ENCODE measurements at places on chromosomes 16 and 17.

- peaks cover 13% of the 10 kb centered on the region for H3K4me1 ChIP-seq
- peak within 1 kb of the TSS; percentile 64 for H3K4me3 ChIP-seq
Observed at GRCh38 chr17:58328195-58329034, at the start of gene TSPOAP1. TSPOAP1 (minus strand) TSS chr17:58328795; CDS start chr17:58327920, 875 bp downstream.

- DNase-seq, result peak; percentile 23
- peak overlapping the region; percentile 74 for H3K4me3 ChIP-seq
- H3K4me1 ChIP-seq, result peaks cover 9% of the 10 kb centered on the region
- no peaks in the 10 kb centered on the region for H3K27me3 ChIP-seq
- H3K27ac ChIP-seq, result peak overlapping the region; percentile 92
- H3K36me3 ChIP-seq, result no peaks in the 10 kb centered on the region
Observed at GRCh38 chr17:40219594-40220338, 662 bp downstream of the WIPF2 start.

DNA sequence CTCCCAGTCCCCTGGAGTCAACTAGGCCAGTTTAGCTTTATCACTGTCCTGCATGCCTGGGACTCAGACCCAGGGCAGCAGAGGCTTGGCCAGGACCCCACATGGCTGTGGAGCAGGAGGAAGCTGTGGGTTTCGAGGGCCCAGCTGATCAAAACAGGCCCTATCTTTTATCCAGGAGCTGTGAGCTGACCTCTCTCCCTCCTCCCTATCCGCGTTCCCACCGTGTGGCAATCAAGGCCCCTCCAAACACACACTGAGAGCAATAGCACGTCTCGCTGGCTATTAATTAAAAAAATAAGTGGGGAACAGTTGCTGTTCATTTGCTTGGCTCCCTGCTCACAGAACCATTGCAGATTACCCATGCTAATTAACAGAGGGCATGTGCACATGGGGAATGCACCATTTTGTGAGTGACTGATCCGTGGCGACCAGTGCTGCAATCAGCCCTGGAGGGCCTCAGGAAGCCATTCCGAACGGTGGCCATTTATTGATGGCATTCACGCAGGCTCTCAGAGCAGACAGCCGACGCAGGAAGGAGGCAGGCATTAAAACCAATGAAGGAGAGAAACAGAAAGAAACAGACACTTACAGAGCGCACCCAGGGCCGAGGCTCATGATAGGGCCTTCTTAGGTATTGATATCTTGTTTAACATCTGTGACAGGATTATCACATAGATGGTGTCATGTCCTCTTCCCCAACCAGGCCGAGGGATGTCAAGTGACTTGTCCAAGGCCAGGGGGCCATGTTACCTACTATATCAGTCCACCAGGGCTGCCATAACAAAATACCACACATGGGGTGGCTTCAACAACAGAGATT, 157.1 kb downstream of the KATNIP start:
- H3K27ac ChIP-seq, result no peak overlapping the region
- H3K4me3 ChIP-seq, result no peak overlapping the region
- H3K4me1 ChIP-seq, result no peaks in the 10 kb centered on the region
- no peaks in the 10 kb centered on the region for H3K27me3 ChIP-seq
- DNase-seq, result no peak

- no peaks in the 10 kb centered on the region for H3K4me1 ChIP-seq
- DNase-seq, result no peak
- H3K27me3 ChIP-seq, result no peaks in the 10 kb centered on the region
- no peaks in the 10 kb centered on the region for H3K36me3 ChIP-seq
- H3K27ac ChIP-seq, result no peak within 1 kb of the TSS
Observed at GRCh38 chr17:82839617-82840292, at the start of gene ZNF750. ZNF750 (minus strand) TSS chr17:82840022; CDS start chr17:82832454, 7,568 bp downstream.

DNA sequence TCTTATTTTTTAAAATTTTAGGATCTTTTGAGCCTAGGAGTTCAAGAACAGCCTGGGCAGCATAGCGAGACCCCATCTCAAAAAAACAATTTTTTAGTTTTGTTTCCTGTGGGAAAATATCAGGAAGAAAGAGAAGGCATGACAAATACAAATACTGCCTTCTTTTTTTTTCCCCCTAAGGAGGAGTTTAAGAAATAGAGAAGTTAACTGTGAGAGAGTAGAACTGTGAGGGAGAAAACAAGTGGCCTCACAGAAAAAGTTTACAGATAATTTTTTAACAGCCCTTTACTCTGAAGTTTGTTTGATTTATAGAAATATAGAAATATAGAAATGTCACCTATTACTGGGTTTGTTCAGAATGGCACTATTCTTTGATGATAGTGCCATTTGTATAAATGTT, 21.1 kb downstream of the TTYH2 start:
- DNase-seq, result no peak
- H3K4me3 ChIP-seq, result no peak overlapping the region
- no peak overlapping the region for H3K27ac ChIP-seq
- H3K36me3 ChIP-seq, result no peaks in the 10 kb centered on the region
- H3K4me1 ChIP-seq, result no peaks in the 10 kb centered on the region

DNA sequence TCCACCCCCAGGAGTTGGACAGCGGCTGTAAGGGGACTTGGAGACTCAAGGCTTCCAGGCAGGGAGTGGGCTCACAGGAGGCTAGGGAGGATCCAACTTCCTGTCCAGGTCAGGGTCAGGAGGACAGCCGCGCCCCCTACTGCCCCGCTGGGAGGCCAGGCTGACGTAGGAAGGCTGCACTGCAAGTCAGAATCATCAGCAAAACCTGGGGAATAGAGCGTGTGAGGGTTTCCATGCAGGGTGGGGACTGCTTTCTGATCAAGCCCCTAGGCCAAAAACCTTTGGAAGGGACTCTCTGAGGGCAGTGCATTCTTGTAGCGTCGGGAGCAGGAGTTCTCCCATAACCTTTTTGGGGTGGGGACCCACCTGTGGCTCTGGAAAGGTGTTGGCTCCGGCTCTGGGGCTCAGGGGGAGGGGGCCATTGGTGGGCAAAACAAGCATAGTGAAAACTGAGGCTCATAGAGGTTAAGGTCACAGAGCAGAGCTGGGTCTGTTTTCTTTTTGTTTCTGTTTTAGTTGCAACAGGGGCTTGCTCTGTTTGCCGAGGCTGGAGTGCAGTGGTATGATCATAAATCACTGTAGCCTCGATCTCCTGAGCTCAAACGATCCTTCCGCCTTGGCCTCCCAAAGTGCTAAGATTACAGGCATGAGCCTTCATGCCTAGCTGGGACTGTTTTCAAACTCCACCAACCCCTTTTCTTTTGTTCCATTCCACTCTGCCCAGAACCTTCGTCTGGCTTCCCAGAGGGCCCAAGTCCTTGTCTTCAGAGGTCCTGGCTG, 22.1 kb downstream of the RAI1 start:
- no peak for DNase-seq
- H3K36me3 ChIP-seq, result no peaks in the 10 kb centered on the region
- H3K4me3 ChIP-seq, result no peak overlapping the region
- no peaks in the 10 kb centered on the region for H3K27me3 ChIP-seq

DNA sequence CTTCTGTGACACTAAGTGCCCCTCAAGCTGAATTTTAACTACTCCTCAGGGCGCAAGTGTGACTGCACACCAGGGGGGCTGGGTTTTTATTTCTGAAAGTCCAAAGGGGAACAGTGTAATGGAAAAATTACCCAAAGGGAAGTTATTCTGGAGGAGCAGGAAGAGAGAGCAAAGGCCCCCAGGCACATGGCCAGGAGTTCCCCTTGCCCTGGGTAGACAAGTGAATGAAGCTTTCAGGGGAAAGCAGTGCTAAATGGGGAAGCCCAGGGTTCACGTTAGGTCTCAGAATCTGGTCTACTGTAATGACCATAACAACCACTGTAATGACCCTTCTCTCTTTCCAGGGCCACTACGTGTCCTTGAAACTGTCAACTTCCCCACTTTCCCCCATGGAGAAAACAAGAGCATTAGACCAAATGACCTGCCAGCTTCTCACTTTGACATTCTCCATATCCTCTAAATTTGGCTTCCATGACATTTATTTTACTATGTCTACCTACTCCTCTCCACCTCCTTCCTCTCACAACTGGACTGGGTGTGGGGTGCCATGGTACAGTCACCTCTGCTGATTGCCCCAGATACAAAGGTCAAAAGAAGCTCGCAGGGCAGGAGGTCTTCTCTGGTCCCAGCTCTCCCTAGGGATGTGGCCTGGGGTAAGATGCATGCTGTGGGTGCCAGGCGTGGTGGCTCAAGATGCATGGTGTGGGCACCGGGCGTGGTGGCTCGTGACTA, 34.1 kb upstream of the MMP2 start:
- H3K27me3 ChIP-seq, result no peaks in the 10 kb centered on the region
- no peak overlapping the region for H3K27ac ChIP-seq
- no peaks in the 10 kb centered on the region for H3K36me3 ChIP-seq
- no peak overlapping the region for H3K4me3 ChIP-seq
- no peaks in the 10 kb centered on the region for H3K4me1 ChIP-seq
- no peak for DNase-seq

GRCh38 chr17:5536866-5537650, 47.3 kb downstream of the NLRP1 start:
- no peaks in the 10 kb centered on the region for H3K27me3 ChIP-seq
- H3K27ac ChIP-seq, result no peak overlapping the region
- no peak overlapping the region for H3K4me3 ChIP-seq
- H3K4me1 ChIP-seq, result no peaks in the 10 kb centered on the region

DNA sequence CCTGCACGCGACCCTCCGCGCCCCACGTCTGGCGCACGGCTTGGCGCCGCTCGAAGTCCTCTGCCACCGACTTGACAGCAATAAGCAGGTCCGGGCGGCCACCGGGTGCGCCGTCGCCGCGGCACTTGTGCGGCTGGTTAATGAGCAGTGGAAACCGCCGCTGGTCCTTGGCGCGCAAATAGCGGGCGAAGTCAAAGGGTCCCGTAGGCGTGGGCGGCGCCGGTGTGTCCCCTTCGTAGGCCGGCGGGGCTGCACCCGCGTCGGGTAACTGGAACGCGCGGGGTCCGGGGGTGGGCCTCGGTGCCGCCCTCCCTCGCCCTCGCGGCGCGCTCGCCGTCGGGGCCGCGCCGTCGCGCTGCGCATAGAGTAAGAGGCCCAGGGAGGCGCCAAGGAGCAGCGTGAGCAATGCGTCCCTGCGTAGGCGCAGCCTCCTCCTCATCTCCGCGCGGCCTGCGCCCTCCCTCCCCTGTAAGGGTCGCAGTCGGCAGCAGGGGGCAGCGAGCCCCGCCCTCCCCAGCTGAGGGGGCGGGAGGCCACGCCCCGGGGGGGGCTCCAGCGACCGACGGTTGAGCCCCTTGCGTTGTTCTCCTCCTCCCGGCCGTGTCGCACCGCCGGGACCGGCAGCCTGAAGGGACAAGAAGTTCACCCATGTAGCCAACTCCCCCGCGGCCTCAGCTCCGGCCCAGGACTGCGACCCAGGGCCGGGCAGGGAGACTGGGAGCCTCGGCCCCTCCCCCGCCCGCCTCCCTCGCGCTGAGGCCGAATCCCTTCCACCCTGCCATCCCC, 558 bp downstream of the B3GNT9 start:
- no peaks in the 10 kb centered on the region for H3K36me3 ChIP-seq
- H3K27ac ChIP-seq, result no peak overlapping the region
- no peaks in the 10 kb centered on the region for H3K27me3 ChIP-seq
- peak overlapping the region; percentile 63 for H3K4me3 ChIP-seq
- no peak for DNase-seq

DNA sequence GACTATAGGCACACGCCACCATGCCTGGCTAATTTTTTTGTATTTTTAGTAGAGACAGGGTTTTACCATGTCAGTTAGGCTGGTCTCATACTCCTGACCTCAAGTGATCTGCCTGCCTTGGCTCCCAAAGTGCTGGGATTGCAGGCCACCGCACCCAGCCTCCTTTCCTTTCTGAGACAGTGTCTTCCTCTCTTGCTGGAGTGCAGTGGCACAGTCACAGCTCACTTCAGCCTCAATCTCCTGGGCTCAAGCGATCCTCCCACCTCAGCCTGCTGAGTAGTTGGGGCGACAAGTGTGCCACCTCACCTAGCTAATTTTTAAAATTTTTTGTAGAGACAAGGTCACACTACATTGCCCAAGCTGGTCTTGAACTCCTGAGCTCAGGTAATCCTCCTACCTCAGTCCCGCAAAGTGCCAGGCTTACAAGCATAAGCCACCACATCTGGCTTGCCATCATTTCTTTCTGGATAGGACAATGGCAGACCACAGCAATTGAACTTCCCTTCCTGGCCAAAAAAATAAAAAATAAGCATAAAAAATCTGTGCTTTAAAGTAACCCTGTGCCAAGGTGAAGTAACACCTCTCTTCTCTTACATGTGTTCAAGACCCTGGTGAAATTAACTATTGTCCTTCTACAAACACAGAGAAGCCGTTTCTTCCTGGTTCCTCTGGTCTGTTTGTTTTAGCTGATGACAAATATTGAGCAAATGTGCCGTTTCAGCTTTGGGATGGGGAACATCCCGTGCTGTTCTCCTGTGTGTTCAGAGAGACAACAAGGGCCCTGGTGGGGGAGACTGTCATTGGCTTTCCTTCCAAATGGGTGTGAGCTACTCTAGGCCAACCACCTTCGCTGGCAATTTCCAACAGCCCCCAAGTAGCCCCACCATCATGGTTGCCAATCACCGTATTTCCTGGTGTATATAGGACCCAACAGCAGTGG, 60.2 kb downstream of the EMP2 start:
- no peaks in the 10 kb centered on the region for H3K36me3 ChIP-seq
- no peaks in the 10 kb centered on the region for H3K4me1 ChIP-seq
- no peaks in the 10 kb centered on the region for H3K27me3 ChIP-seq
- DNase-seq, result no peak

DNA sequence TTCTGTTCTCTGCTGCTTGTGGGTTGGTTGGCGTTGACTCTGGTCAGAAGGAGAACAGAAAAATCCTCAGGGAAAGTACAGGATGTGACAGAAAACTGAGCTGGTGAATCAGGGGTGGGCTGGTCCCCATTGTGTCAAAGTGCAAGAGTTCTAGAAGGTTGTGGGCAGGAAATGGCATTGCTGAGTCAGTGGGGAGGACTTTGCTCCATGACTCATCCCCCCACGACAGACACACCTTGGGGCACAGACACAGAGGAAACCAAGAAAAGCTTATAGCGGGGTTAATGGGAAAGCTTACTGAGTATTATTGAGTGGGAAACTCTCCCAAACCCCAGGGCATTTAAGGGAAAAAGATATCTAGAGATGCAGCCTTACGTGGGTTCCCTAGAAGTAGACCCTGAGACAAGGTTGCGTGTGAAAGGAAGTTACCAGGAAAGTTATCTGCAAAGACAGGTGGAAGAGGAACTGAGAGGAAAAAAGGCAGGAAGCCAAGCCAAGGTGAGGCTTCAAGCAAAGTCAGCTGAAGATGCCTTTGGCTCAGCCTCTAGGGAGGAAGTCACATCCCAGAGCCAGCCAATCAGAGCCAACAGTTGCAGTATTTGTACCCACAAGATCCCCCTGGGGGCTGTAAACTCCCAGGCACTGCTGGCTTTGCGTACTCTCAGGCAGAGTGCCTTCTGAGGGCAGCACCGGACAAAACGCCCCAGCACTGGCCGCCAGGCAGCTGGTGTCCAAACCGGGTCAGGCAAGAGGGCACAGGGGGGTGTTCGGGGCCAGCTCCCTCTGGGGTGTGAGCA, 86.4 kb downstream of the FOXL1 start:
- no peaks in the 10 kb centered on the region for H3K36me3 ChIP-seq
- H3K4me1 ChIP-seq, result no peaks in the 10 kb centered on the region
- H3K27me3 ChIP-seq, result no peaks in the 10 kb centered on the region
- H3K27ac ChIP-seq, result no peak overlapping the region
